Daoy (cell line): ENCODE measurements at places on chromosomes 7 and 10.

- peak; percentile 21 for DNase-seq
These were observed 26.1 kb downstream of the FAM53B start for GRCh38 chr10:124717911-124718741.

GRCh38 chr7:100763556-100764140, 30.3 kb downstream of the ZAN start:
- DNase-seq: no peak

DNA sequence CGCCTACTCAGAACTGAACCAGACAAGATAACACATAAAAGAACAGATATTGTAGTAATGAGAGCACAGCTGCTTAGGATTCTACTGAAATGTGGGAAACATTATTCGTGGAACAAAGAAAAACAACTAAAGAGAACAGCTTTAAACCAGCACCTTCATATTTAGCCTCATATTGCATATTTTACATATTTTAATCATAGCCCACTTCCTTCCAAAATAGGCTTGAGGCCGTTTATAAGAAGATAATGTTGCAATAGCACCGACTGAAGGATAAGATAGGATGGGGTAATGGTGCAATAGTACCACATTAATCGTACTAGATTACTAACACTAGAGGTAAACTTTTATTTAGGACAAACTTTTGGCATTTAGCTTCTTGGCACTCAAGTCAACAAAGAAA, 71.3 kb downstream of the KCND2 start:
- DNase-seq: no peak

- no peak for DNase-seq
These were observed 445.0 kb downstream of the PTPRN2 start for GRCh38 chr7:158142657-158143056.

DNA sequence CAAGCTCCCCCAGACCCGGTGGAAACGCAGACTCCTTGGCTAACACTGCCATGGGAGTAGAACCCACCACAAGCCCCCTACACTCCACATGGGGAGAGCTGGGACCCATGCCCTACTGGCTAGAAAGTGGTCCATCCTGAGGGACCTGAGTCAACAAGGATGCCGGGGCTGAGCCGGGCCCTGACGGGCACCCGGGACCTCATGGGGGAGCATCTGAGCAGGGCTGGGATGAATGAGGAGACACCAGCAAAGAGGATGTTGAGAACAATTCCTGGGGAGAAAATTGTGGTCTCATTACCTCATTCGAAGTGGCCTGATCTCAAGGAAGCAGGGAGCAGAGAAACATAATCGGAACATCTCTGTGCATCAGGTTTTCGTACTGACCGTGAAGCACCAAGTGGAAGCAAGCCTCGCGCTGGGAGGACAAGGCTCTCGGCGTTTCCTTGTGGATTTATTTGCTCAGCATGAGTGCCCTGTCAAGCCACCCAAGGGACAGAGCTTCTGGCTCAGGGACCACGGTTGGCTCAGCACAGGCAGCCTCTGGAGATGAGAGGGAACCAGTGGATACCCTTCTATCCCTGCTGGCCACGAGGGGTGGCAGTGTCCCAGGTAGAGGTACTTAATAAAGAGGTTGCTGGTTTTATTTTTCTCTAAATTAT, 132.2 kb upstream of the FAM20C start:
- DNase-seq: no peak

DNA sequence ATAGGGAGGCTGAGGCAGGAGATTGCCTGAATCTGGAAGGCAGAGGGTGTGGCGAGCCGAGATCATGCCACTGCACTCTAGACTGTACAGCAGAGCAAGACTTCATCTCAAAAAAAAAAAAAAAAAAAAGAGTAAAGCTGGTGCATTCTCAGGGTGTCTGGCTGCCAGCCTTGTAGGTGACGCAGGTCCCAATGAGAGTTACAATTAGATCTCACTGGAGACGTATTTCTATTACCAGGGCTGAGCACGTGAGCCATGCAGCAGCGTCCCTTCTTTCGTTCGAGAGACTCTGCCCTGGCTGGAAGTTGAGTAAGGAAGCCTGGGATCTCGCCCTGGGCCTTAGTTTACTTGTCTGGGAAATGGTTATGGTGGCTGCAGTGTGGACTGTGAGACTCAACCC, 22.4 kb upstream of the ZMIZ1 start:
- no peak for DNase-seq
